ENCODE measurements at places on chromosomes 4 and X.

DNA sequence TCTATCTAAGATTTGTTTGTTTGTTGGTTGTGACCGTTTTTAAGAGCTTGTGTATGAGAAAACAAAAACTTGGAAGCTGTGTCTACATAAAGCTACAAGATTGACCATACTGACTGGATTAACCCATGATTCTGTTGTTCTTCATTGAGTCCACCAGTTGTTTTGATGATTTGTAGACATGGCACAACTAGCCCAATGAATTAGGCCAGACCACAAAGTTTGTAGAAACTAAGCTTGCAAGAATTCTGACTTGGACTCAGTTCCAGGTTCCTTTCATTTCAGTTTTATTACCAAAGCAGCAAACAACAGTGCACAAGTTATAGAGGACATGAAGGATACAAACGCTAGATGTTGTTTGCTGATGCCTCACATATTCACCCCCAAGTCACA is 119.3 kb downstream of the RASGEF1B start:
- DNase-seq: no peak

DNA sequence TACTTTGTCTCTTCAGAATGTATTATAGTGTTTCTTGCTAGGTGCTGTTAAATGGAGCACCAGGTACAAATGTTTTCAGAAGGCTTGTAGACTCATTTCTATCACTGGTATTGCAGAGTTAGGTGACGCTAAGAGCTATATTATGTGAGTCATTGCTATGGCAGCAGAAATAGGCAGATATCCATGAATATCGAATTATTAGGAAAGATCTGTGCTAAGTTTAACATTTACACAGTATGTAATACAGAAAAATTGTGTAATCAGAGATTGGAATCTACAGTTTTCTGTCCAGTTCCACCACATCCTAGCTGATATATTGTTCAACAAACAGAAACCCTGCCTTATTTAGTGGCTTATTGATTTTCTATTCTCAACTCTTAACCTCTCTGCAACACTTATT is 1025.5 kb downstream of the STIM2 start:
- no peak for DNase-seq

- DNase-seq: no peak
Measured at GRCh38 chr4:26300314-26301307, 20.2 kb upstream of the RBPJ start.

DNA sequence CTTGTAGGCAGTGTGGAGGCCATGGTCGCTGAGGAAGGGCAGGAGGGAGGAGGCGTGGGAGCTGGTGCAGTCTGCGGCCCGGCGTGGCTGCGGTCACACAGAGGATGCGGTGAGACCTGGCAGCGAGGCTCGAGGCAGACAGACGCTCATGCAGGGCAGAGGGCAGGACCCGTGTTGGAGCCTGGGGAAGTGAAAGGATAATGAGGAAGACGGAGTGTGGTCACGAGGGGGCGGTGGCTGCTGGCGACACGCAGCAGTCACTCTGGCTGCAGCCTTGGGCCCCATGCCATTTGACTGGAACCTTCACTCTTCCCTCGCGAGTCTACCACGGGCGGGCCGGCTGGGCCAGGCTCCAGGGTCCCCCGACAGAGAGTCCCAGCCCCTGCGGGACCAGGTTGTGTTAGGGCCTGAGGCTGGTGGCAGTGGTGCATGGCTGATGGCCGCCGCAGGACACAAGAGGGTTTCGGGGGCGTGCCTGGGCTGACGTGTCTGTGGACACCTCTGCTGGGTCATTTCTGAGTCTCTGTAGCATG is 68.8 kb upstream of the HGFAC start:
- no peak for DNase-seq

GRCh38 chrX:9642270-9642995 is 123.2 kb downstream of the GPR143 start:
- no peak for DNase-seq

DNA sequence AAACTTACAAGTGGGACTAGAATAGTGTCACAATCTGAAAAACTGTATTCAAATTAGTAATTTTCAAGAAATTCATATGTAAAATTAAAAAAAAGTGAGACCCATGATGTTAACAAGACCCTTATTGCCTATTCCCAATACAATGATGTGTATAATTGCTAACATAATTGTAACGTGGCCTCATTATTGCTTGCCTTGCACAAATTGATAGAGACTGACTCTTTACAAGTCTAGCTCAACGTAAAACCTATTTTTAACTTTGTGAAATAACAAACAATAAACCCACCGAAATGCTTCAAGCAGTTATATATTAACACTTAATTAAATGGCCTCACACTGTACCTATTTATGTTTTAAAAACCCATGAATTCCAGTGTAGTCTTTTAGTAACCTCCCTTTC is 312.5 kb downstream of the DACH2 start:
- no peak for DNase-seq

GRCh38 chr4:122783301-122784215 is 43.1 kb upstream of the FGF2 start:
- DNase-seq: no peak

DNA sequence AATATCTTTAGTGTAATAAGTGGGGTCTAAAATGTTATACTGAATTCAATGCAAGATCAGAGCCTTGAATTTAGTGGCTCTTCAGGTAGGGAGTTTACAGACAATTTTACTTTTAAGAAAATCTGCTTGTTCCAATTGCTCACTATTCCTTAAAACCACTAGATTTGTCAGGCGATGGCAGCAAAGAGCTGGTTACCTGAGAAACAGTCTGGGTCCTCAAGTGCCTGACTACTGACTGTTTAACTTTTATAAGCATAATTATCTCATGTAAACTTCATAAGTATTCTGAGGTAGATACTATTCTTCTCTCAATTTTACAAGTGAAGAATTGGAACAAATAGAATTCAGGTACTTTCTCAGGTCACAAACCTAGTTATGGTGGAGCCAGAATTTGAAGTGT is 84.3 kb downstream of the RRAGB start:
- no peak for DNase-seq

DNA sequence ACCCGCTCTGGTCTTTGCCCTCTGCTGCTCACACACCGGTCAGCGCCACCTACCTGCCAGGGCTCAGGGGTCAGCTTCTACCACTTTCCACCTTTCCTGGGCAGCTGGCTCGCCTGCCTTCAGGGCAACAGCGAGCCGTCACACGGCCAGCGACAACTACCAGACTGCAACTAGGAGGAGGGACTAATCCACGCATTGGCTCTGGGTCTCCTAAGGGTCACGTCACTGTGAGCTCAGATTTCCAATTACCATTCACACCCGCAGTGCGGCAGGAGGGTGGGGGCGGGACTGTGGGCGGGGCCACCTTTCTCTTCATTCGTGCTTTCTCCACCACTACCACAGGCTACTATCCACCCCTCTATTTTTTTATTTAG is at the start of gene BEX5:
TSS of gene BEX5 (minus strand) at position 172 of the 374 bp plus-strand sequence. CDS start 1,712 bp downstream, outside the sequence.
- no peak for DNase-seq

GRCh38 chr4:169715826-169716225 is 41.9 kb downstream of the HPF1 start:
- no peak for DNase-seq

DNA sequence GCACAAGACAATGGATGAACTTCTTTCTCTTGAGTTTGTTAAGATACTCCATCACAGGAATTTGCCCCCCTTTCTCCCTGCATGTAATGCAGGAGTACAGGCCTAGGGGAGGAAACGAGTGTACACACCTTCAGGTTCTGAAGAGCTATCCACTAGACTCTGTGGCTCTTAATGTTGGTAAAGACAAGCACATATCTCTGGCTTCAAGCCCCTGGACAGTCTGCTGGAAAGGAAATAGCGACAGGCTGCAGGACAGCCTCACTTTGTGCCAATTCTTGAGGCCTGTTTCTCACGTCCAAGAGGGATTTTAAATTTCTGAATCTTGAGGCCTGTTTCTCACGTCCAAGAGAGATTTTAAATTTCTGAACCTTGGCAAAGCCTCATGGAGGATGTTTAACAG is 87.1 kb downstream of the RLIM start:
- DNase-seq: no peak

- DNase-seq: no peak
Measured at GRCh38 chr4:125420526-125420925, 105.8 kb downstream of the FAT4 start.

DNA sequence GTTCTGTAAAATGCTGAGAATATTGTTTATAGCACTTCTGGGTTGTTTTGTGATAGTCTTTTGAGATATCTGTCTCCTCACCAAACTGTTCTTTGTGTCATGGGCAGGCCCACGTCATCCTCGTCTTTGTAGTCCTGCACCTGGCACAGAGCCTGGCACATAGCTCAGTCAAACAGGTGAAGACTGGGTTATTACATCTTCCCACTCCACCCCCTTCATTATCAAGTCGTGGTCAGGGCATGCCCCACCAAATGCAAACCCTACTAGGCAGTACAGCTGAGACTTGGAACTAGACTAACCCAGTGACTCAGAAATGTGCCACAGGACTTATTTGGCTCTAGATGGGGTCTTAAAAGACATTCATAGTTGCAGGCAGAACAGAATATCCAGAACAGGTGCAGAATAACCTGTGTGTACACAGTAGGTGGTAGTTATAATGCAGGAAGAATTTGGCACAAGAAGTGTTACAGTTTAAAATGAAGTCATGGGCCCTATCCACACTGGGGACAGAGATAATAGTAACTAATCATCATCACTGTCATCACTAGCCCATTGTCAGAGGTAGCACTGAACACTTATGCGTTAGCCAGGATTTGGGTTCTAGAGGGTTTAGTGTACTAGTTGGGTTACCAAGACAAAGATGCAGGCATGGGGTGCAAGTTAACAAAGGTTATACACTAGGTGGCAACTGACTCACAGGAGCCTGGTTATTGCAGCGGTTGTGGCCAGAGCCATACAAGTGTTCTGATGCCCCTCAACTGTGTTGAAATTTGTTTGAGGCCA is 74.9 kb downstream of the TBL1X start:
- no peak for DNase-seq

All from stimulated activated CD8-positive, alpha-beta memory T cell treated with anti-CD3 and anti-CD28 coated beads, Interleukin-12 subunit alpha, Interleukin-12 subunit beta, amount 100 ng/mL, for 1 hour (primary cell).